ENCODE measurements at places on chromosomes 6 and 20. TPM values are rescaled to one million over a fixed set of nuclear protein-coding genes. Genes with fewer than 3 reads are reported as not detected.
A peak's percentile ranks its signal among the peaks of the same experiment; 100 is the strongest.

TAP1 gene
- total RNA-seq = 14.6 TPM

FILIP1 gene
- 156 TPM for total RNA-seq

- DNase-seq = no peak
Measured at GRCh38 chr20:40010483-40010882, 678.6 kb downstream of the MAFB start.

DNA sequence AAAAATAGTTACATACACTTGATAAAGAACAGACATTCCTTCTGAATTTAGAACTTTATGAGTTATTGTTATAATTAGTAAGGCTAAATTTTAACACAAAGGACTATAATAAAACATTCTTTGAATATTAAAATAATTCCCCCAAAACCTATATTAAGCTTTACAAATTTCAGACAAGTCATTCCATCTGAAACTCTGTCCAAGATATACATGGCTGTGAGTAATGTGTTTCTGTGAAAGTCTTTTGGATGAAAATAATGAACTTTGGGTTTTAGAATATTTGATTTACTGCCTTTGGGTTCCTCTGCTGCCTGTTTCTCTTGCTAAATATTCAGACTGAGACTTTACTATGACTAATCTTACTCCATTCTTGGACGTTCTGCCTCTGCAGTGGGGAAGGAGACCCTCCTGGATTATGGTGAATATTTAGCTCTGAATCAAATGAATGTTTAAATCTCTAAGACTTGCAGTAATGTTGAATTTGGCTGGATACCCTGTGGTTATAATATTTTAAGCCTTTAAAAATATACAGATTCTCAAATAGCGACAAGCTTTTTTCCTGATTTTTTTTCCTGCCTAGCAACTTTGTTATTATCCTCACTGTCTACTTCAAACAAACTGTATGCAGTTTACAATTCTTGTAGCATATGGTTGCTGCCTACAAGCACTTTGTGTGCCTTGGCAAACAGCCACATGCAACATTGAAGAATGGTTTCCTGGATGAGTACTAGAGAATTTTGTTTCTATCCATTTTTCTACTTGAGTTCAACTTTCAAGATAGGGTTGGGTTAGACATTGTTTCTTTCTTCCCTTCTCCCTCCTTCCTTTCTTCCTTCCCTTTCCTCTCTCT, 51.4 kb downstream of the TXLNB start:
- no peak for DNase-seq

GRCh38 chr20:51562027-51562331, 19.5 kb upstream of the NFATC2 start:
- DNase-seq = no peak

MUC21 gene
- total RNA-seq = not detected

DNA sequence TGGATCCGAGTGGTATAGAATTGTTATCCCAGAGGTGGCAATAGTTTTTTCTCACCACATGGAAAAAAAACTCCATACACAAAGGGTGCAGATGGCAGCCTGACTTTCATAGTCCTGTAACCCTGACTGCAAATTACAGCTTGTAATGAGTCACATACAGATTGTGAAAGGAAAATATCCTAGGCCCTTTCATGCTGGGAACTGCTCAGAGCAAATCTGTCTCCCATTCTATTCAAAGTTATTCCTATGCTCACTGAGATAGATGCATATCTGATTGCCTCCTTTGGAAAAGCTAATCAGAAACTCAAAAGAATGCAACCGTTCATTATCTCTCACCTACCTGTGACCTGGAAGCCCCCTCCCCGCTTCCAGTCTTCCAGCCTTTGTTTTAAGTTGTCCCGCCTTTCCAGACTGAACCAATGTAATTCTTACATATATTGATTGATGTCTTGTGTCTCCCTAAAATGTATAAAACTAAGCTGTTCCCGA, 108.7 kb upstream of the MAP3K4 start:
- DNase-seq = no peak

DNA sequence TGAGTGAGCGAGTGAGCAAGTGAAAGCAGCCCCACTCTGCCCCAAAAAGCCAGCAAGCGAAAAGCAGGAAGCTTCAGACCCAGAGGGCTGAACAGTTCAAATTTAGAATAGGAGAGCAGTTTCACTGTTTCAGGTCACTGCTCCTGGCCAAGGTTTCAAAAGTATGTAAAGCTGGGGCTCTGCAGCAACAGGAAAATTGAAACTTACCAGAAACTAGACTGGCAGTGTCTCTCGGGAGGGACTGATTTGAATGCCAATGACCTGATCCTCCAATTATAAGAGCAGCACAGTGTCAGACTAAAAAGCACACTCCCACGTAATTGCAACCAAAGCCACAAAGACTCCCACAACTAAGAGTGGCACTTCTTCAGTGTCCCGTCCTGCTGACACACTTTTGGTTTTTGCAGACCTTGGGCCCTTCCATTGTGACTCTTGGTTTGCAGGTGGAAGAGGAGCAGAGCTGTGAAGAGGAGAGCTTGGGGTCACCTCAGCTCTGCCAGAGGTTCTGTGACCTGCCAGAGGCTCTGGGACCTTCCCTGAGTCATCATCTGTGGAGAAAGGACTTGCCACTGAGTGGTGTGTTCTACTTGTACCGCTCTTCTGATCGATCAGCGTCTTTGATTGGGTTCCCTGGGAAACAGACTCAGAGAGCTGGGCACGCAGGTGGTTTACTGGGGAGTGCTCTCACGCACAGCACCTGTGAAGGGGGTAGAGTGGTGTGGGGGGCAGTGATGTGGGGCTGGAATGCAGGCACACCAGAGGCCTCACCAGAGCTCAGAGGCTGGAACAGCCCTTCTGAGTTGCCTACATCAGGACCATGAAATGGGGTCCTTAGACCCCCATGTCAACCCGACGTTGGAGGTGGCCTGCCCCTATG, 52.7 kb upstream of the PTGIS start:
- DNase-seq = no peak

HLA-DOA gene
- 1.8 TPM for total RNA-seq

DNA sequence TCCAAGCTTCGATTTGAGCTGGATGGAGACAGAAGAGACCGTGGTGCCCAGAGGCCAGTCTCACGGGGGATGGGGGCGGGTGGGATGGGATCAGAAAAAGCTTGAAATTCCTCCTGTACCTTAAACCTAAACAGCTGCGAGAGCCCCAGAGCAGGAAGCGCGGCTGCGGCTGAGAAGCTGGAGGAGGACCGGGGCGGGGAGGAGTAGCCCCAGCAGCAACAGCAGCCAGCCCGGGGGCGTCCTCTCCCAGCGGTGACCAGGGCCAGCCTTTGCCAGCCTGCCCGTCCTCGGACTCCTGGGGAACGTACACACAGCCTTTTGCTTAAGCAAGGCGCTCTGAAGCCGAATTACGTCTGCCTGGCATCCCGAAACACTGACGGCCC, 17.4 kb upstream of the PRDM13 start:
- DNase-seq = no peak

NFYA gene
- 12.1 TPM for total RNA-seq

DNA sequence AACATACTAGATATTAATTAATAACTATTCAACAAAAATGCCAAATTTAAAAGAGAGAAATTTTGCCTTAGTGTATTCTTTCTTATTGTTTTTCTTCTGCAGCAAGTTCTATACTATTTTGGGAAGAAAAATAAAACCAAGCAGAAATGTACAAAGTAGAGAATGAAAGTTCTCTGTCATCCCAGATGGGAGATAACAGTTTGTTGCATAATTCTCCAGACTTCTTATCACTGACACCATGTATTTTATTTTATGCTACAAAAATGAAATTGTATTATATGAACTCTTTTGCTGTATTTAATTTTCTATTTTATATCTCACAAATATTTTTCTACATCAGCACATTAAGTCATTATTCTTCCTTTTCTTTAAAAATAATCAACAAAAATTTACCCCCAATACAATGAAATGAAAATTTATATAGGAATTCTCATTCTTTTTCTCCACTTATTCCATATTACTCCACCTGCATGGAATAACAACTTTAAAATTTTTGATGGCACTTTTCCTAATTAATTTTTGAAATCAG, 18.2 kb downstream of the TMEM244 start:
- no peak for DNase-seq

DNA sequence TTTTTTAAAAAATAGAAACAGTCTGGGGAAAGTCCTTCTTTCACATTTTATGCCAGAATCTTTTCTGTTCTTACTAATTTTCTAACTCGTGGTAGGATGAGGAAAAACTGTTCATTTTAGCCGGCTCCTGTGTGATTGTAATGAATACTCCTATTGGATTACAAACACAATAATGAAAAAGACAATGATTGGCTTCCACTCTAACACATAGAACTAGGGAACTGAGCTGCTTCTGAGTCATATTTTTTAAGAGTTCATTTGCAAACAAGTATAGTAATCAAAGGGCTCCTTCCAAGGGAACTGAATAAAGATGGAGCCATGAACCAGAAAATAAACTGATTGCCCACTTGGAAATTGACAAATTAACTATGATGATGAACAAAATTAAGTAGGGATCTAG, 265.3 kb upstream of the TCF21 start:
- no peak for DNase-seq

GRCh38 chr6:165659945-165660856, 2.8 kb downstream of the PDE10A start:
- DNase-seq = peak; percentile 62

DNA sequence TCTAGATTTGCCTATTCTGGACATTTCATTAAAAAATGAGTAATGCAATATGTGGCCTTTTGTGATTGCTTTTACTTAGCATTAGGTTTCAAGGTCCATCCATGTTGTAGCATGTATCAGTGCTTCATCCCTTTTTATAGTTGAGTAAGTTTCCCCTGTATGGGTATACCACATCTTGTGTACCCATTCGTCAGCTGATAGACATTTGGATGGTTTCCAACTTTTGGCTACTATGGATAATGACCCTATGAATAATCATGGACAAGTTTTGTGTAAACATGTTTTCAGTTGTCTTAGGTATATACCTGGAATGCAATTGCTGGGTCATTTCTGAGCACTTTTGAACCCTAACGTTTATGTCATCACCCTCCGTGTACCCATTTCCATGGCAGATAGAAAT, 15.4 kb downstream of the METTL24 start:
- DNase-seq = no peak
